ENCODE measurements at places on chromosomes 7 and 10.

- no peak for DNase-seq
Measured at GRCh38 chr10:29443745-29444523, 155.1 kb downstream of the LYZL1 start.

DNA sequence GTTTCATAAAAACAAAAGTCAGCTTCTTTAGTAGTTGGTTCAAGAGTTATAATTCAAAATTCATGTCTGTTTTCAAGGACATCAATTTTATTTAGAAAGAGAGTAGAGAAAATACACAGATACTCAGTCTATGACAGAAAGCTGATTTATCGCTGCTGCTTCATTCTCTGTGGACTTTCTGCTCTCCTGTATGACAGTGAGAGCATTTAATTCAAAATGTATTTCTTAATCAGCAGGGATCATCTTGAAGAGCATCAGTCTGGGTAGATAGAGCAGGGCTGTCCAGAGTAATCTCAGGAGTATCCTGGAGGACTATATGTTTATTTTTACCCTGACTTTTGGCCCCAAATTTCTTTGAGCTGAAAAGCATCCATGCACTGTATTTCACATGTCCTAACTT, 1676.7 kb downstream of the REEP3 start:
- DNase-seq = no peak

GRCh38 chr7:45061352-45061751, 27.4 kb downstream of the NACAD start:
- no peak for DNase-seq

DNA sequence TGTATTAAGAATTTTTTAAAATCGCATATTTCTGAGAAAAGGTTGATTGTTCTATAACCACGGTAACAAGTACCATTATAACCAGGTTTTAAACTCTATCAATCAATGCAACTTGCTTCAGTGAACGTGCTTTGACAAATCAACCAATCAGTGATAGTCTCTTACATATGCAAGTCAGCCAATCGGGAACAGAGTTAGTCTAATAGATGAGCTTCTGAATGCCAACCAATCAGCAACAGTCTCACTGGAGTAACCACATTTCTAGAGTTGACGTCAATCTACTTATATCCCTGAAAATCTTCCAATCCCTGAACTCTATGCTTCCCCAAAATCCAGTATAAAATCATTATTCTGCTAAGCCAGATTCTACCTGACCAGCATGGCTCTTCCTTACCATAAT, 44.7 kb upstream of the TRUB1 start:
- DNase-seq = no peak

DNA sequence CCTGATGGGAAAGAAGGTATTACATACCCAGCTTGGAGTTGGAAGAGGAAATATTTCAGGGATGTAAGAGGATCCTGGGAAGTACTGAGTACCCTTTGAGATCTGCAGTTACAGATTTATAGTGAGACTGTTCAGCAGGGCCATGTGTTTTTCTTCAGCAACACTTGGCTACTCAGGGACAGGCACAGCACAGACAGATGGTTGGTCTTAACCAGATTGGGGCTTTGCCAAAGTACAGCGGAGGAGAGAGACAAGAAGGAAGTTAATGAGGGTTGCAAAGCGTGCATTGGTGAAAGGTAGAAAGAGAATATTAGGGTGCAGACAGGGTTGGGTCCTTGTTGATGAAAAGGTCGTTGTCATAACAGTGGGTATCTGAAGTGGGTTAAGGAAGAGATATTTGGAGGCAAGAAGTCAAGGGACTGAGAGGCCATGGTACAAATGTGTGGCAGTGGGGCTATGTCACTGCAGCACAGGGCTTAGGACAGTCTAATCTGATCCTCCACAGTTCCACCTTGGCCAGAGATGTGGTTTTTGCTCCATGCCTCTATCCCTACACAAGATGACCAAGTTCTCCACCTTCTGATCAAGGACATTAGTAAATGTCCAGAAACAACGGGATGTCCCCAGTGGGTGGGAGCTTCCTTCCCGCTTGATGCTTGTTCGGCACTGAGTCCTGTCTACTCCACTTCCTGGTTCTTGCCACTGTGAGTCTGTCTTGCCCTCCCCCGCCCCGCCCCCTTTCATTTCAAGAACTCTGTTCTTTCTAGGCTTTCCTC, 18.9 kb upstream of the DNAJC1 start:
- DNase-seq = peak; percentile 27

GRCh38 chr10:106566873-106567272, 597.6 kb downstream of the SORCS1 start:
- DNase-seq = no peak

DNA sequence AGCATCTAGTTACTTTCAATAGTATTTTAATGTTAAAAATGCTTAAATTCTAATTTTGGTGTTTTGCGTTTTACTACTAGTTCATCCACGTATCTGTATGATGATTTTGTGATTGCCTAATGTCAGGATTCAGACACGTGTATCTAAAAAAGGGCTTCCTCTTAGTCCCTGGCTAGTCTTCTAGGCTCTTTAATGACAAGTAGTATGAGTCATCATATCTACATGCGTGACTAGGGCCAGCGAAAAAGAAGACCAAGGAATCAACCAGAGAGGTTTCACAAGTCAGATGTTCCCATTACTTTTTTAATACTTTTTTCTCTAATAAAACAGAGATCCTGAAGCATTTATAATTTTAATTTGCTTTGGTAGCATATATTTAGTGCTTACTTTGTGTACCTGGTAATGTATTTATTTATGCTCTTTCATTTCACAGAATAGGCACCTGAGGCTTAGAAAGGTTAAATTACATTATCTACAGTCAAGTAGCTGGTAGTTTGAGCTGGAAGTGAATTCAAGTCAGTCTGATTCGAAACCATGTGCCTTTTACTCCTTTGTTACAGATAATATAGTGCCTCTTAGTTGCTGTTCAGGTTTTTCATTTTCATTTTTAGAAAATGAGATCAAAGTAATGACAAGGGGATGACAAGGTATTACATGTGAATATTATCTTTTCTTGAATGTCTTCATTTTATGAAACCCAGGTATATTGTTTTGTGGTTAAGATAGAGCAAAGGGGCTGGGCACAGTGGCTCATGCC, 140.3 kb downstream of the FOXP2 start:
- no peak for DNase-seq

- no peak for DNase-seq
Measured at GRCh38 chr10:6929148-6929830, 349.2 kb upstream of the PRKCQ start.

- no peak for DNase-seq
Measured at GRCh38 chr7:122143376-122143750, 686 bp downstream of the AASS start.

GRCh38 chr10:16685551-16685950, 131.7 kb downstream of the RSU1 start:
- DNase-seq = no peak

GRCh38 chr10:21352886-21353285, 172.6 kb downstream of the SKIDA1 start:
- DNase-seq = no peak

GRCh38 chr10:112628951-112629609, 182.1 kb downstream of the VTI1A start:
- DNase-seq = no peak

GRCh38 chr7:84049071-84049836, 145.3 kb downstream of the SEMA3A start:
- DNase-seq = no peak

DNA sequence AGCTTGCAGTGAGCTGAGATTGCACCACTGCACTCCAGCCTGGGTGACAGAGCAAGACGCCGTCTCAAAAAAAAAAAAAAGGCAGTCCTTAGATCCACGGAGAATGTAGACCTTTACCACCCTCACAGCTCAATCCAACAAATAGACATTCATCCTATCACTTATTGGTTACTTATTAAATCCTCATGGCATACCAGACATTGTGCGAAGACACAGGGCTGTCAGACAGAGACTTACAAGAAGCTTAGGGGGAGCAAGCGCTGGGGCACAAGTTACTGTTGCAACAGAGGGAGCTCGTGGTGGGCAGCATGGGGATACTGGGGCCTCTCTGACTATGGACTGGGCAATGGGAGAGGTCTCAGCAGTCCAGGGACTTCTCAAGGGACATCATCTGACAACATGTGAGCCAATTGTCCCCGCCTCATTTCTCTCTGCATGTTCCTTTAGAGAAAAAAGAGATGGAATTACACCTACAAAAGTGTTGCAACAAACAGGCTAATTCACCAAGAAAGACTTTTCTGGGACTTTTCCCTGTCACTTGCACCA, 82.8 kb upstream of the TNS3 start:
- no peak for DNase-seq

DNA sequence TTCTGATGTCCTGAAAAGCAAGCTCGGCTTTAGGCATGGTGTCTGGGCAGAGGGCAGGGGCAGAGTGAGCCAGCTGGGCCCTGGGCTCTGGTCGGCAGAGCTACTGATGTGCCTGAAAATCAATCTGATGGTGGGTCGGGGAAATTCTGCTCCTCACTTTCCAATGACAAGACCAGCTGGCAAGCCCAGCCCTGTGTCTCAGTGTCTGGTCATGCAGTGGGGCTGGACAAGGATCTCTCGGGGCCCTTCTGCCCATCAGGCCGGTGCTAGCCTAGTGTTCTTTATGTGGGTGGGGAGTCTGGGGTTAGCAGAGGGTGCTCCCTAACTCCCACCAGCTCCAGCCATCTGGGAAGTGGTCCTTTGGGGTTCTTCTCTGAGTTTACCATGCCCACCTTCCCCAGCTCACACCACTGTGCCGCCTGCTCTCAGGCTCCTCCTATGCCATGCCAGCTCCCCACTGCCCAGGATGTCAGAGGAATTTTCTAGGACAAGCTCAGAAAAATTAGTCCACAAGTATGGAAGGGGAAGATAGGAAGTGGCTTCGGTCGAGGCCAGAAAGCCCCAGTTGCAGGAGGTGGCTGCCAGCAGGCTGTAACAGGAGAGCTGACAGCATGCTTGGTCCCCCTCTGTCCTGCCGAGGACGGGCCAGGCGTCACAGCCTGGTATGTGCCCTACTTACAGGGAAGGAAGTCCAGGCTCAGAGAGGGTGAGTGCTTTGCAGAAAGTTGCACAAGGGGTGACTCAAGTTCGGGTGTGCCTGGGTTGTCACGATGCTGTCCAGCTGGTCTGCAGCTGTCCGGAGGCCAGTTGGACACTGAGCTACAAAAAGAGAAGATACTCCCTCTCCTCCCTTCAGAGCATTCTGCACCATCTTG, 135.2 kb downstream of the ADCY1 start:
- no peak for DNase-seq

GRCh38 chr7:38492010-38492409, 139.2 kb downstream of the AMPH start:
- no peak for DNase-seq

DNA sequence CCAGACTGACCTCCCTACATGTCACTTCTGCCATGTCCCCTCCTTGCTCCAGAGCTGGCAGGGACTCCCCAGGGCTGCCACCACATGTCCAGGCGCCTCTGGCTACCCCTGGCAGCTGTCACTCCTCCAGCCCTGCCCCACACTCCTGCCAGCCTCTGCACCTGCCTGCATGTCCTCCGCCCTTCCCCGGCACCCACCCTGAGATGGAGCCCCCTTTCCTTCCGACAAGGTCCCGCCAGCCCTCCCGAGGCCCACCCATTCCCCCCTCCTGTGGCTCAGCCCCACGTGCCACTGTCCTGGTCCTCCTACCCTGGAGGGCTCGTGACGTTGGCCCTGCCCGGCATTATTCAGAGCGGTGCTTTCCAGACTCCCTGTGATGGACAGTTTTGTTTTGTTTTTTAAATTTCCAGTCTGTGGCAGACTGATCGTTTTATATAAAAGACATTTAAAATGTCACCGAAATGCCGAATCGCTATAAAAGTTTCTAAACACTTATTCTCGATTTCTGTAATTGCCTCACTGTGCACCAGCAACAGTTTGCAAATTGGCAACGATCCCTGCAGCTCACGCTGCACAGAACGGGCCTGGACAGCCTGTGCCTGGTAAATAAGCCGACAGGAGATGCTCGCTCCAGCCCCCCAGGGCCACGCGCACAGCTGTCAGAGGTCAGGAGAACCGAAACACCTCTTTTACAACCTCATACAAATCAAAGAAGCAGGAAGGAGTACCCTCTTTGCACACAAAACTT, 111.1 kb upstream of the SH2B2 start:
- no peak for DNase-seq

DNA sequence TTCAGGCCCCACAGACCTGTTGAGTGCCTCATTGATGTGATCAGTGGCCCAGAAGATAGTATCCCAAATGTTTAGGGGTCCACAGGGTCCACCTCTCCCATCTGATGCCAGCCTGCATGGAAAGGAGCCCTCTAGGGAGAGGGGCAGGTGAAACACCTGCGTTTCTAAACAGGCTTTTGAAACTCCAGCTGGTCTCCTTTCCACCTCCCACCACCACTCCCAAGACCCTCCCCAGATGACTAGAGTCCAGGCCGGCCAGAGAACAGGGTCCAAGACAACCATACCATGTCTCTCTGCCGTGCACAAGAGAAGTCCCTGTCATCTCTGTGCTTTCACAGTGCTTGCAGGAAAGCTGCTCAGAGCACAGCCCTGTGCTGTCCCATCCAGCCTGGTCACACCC, 105.0 kb upstream of the NANOS1 start:
- DNase-seq = no peak

Data from thymus (tissue), 14 donors.